NCI-H1930 (cell line): ENCODE measurements at places on chromosomes 3 and 15.

GRCh38 chr3:72523429-72524151 lies 324.7 kb downstream of the SHQ1 start:
- no peak for DNase-seq

- DNase-seq = no peak
These were observed 2.1 kb downstream of the MAGI1 start for GRCh38 chr3:66036586-66037148.

DNA sequence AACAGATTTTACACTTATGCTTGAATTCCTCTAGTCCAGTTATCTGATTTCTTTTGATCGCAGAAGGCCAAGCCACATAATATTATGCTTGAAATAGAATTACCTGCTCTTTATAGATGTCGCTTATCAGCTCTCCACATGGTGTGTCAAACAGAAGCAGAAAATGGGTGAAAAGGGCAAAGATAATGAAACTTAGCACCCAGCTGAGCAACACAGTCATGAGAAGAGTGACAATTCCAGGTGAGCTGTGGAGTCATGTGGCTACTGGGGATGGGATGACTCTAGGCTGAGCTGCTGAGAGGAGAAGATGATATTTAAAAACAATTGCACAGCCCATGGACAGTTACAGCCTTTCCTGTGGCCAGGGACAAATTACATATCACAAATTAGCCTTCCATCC lies 398.7 kb upstream of the PDZRN3 start:
- no peak for DNase-seq

DNA sequence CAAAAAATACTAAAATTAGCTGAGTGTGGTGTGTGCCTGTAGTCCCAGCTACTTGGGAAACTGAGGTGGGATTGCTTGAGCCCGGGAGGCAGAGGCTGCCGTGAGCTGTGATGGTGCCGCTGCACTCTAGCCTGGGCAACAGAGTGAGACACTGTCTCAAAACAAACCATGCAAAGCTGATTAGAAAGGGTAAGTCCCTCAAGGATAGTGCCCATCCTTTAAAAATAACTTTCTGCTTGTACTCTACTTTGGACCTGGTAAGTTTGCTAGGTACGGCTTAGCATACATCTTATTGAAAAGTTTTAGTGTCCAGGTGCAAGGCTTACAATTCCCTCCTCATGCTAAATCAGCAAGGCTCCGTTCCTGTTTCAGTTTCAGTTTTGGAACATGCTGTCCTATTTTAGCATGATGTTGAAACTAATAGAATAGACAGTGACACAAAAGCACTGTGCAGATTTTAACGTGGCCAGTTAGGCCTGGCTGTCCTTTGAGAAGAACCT lies 21.4 kb downstream of the FEM1B start:
- no peak for DNase-seq

DNA sequence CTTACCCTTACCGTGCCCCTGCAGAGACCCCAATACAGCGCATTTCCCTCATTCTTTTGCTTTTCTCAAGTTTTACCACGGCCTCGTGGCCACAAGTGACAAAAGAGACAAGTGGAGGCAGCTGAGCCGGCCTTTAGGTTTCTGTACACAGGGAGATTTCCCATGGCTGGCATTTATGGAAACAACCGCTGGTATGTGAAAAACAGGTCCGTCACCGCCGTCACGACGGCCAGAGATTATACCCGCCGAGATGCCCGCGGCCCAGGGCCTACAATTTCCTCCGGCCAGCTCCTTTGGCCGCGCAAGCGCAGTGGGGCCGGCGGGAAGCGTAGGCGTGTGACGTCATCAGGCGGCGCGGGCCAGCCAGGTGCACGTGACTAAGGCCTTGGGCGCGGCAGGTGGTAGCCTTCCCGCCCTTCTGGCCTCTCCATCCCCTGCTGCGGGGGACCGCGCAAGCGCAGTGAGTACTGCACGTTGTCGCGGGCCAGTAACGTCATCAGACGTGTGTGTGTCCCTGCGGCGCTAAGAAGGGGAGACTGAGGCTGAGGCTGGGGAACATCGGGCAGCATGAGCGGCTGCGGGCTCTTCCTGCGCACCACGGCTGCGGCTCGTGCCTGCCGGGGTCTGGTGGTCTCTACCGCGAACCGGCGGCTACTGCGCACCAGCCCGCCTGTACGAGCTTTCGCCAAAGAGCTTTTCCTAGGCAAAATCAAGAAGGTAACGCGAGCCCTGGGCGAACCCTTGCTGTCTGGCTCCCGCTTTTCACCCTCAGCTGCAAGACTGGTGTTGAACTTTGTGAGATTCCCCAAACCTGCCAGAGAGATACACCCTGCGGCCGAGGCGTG lies at the start of gene ACAD9:
Gene ACAD9 (plus strand): TSS at position 496 of the 845 bp plus-strand sequence. CDS start 72 bp downstream, at position 568.
- DNase-seq = peak; percentile 98

GRCh38 chr15:94327356-94327936 lies 96.1 kb downstream of the MCTP2 start:
- no peak for DNase-seq

DNA sequence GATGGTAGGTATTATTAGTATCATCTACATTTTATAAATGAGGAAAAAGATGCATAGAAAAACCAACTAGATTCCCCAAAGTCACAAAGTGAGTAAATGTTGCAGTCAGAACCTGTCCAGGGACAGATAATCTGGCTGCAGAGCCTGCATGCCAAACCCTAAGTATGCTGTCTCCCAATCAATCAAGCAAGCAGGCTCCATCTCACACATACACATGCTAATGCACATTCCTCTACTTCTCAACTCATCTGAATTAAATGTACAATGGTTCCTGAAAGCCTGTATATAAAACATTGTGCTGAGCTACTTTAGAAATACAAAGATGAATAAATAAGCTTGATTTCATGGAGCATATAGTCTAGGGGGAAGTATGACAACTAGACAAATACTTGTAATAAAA lies 101.0 kb downstream of the CBLB start:
- DNase-seq = no peak

DNA sequence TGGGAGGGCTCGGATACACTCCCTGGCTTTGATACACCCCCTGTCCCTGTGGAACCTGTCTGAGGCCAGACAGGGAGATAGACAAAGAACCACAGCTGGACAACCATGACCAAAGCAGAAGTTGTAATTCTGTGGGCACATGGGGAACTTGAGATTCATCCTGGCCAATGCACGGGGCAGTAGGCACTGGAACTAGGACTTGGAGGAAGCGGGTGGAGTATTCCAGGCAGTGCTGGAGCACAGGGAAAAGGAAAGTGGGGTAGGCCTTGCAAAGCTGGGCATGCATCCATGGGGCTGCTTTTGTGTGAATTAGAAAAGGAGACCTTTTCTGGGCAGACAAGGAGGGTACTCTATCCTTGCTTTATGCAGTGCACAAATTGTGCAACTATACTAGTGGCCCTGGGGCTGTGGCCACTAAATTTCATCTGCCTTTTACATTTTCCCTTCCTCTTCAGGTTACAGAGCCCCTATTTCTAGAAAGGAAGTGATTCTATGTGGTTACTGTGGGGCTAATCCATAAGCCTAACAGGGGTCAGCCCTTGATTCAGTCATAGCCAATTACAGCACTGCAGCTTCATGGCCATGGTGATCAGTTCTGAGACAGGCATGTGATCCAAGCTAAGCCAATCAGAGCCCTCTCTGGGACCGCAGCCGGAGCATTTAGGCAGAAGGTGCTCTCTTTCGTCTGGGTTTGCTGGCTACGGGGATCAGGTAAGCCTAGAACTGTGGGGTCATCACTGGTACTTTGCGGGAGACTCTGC lies 21.0 kb downstream of the CRABP1 start:
- DNase-seq = no peak

DNA sequence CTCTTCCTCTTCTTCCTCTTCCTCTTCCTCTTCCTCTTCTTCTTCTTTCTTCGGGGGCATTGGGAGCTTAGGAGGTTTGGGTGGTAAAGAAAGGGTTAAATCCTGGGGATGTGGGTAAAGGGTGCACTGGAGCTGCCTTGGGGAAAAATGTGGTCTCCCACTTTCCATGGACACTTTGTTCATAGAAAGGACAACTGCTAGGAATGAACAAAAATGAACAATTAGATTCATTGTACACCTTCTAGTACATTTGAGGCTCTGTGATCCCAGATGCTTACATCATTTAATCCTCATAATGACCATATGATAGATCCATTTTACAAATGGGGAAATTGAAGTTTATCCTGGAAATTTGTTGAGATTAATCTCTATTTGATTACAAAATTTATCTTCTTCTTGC lies 699.7 kb downstream of the TUSC7 start:
- no peak for DNase-seq

- DNase-seq = no peak
These were observed 169.9 kb downstream of the XXYLT1 start for GRCh38 chr3:195101001-195101583.

- no peak for DNase-seq
These were observed 51.7 kb downstream of the ZIC4 start for GRCh38 chr3:147354623-147355022.
